Astrocyte of the hippocampus (primary cell): ENCODE measurements at places on chromosomes 12 and 14.

DNA sequence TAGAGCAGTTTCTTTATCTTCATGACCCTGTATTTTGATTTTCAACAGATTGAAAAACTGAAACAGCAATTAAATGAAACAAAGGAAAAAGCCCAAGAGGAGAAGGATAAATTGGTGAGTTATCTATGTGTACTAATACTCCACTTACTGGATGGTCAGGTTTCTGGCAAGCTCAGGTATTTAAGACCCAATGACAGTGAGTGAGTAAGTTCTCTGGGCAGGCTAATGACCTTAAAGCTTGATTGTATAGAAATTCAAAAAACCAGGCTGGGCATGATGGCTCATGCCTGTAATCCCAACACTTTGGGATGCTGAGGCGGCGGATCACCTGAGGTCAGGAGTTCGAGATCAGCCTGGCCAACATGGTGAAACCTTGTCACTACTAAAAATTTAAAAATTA, 10.0 kb downstream of the BBOF1 start:
- DNase-seq: no peak

- DNase-seq: peak; percentile 88
Measured at GRCh38 chr12:41795051-41795600, 349.5 kb downstream of the GXYLT1 start.

DNA sequence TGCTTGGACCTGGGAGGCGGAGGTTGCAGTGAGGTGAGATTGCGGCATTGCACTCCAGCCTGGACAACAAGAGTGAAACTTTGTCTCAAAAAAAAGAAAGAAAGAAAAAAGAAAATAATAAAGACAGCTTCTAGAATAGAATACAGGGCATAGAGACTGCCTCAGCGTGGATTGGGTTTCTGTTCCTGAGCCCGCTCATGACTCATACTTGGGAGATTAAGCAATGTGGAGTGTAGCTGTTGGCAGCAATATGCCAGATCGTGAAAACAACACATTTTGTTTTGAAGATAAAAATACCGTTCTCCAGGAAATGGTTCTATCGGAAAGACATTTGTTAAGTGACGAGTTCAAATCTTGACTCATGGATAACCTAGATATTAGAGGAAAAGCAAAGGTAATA, 67.2 kb downstream of the GLT1D1 start:
- DNase-seq: peak; percentile 63

DNA sequence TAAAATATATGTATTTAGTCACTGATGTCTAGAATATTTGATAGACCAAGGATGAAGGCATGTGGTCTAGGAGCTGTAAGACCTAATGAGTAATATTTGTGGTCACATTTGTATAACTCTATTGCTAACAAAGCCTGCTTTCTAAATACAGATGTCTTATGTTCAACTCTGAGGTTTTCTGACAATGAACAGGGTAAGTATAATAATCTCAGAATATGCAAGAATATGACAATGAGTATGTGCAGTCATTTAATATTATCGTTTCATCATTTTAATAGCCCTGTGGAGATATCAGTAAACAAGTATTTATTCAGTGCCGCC, 389.6 kb downstream of the LRIG3 start:
- no peak for DNase-seq

DNA sequence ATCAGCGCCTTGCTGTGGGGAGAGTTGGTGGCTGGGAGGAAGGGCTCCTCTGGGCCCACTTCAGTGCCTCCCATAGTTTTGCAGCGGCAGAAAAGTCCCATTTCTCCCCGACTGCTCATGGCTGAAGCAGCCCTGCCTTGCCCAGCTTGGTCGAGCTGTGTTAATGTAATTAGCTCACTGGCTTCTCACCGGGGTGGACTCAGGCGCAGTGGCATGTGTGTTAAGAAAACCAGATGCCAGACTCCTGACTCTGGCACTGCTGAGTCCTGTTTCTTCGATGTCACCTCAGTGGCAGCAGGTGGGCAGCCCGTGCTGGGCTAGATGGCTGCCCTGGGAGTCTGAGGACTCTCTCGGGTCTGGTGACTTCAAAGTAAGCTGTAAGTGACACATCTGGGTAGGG, 47.4 kb downstream of the CHST11 start:
- no peak for DNase-seq

- DNase-seq: peak; percentile 90
Measured at GRCh38 chr12:112419297-112420133, 768 bp downstream of the PTPN11 start.

GRCh38 chr12:64088431-64089349, 133.4 kb downstream of the KICS2 start:
- peak; percentile 95 for DNase-seq

- no peak for DNase-seq
Measured at GRCh38 chr12:109510196-109510595, 32.8 kb downstream of the UBE3B start.

- DNase-seq: peak; percentile 59
Measured at GRCh38 chr12:129788506-129789084, 115.2 kb downstream of the TMEM132D start.

GRCh38 chr12:96045566-96045965, 10.2 kb upstream of the LTA4H start:
- DNase-seq: no peak

GRCh38 chr12:131829356-131829747, 1.2 kb downstream of the MMP17 start:
- peak; percentile 38 for DNase-seq

- no peak for DNase-seq
Measured at GRCh38 chr12:52552055-52552454, 890 bp downstream of the KRT71 start.
